ENCODE measurements at places on chromosomes 2 and 18.

DNA sequence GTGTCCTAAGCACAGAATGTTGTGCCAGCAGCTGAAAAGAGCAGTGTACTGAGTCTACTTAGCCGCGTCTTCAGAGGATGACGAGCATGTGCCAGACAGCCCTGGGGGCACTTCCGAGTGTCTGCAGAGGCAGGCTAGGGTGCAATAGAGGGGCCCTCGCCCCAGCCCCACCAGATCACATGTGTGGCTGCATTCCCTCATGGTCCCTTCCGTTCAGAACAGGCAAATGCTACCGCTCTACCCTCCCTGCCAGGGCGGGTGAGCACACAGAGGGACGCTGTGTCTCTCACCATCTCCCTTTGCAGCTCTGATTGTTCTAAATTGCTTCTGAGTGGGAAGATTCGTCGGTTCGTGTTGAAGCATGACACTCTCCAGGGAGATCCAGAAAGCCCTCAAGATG, 212.2 kb upstream of the RAB12 start:
- no peak for DNase-seq

GRCh38 chr2:74391209-74391579, 11.1 kb upstream of the DCTN1 start:
- no peak for DNase-seq

DNA sequence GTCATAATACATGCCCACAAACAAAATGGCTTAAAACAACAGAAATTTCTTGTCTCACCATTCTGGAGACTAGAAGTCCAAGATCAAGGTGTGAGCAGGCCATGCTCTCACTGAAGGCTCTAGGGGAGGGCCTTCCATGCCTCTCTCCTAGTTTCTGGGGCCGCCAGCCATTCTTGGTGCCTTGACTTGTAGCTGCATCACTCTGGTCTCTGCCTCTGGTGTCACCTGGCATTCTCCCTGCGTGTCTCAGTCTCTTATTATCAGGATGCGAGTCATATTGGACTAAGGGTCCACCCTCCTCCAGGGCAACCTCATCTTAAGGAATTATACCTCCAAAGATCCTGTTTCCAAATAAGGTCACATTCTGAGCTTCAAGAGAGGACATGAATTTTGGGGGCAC, 76.1 kb downstream of the KCNF1 start:
- no peak for DNase-seq

GRCh38 chr18:64474773-64475172, 325.9 kb upstream of the LINC00305 start:
- no peak for DNase-seq

- no peak for DNase-seq
These were observed 76.2 kb downstream of the NPAS2 start for GRCh38 chr2:100895934-100896685.

DNA sequence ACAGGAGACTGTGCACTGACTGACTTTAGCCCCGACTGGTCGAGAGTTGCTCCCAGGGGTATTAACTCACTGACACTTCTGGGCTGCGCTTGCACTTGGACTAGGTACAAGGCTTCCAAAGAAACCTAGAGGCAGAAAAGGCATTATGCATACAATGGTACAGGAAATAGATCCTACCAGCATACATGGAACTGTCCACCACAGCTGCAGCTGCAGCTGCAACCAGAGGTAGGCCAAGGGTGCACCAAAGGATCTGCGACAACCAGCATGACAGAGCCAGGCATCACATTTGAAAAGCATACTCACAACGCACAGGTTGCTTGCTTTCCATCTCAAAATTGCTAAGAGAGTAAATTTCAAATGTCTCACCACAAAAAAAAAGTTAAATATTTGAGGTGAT, 22.6 kb upstream of the PGAP1 start:
- no peak for DNase-seq

DNA sequence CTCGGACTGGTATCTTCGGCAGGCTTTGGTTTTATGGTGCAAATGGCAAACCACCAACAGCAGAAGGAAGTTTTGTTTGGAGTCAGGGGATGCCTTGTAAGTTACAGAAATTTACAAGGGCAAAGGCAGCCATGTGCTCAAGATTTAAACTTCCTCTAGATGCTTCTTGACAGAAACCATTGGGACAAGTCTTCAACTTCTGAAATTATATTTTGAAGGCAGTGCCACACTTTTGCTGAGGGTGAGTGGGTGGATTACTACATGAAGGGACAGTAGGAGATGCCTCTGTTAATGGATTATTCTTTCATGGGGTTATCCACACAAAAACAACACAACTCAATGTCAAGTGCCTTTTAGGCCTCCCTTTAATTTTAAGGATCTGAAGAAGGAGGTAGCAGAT, 97.9 kb downstream of the VAPA start:
- no peak for DNase-seq

DNA sequence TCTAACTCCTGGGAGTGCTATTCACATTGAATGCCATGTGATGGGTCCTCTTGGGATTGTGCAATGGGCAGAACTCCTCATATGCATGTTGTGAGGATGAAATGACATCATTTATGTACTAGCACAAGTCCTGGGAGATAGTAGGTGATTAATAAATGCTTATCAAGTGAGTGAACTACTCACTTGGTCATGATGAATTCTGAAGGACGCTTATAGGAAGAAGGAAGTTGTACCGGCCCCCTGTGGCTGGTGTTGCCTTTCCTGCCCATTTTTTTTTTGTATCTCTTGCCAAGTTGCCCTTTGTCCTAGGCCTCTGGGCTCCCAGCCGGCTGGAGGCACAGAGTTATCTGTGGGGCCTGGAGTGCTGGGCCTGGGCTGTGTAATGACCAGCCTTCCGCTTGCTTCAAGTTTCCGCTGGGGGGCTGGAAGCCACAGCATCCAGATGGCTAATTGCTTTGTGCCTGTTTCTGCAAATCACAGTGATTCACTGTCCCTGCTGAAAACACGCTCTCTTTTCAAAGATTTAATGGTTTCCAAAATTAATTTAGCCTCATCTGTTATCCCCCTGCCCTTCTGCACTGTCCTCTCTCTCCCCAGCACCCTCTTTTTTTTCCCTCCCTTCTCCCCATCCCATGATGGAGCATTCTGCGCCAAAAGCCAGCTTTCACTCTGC, 33.7 kb upstream of the MRPL33 start:
- no peak for DNase-seq
